ENCODE measurements at places on chromosomes 1 and 21. TPM values are rescaled to one million over a fixed set of nuclear protein-coding genes. Genes with fewer than 3 reads are reported as not detected.

The INSRR gene
- not detected for total RNA-seq

The PIGR gene
- 0.03 TPM for total RNA-seq

The HTR6 gene
- 0.15 TPM for total RNA-seq

The SELP gene
- not detected for total RNA-seq

The KCNA10 gene
- not detected for total RNA-seq

The CYP4A22 gene
- total RNA-seq: not detected

The RAB25 gene
- not detected for total RNA-seq

The KLHDC9 gene
- total RNA-seq: not detected

The PLA2G2D gene
- not detected for total RNA-seq

The SLC44A3 gene
- total RNA-seq: not detected

The GJC2 gene
- 3.3 TPM for total RNA-seq

The TMEM53 gene
- 13.7 TPM for total RNA-seq

The PRDM16 gene
- total RNA-seq: not detected

The ADGRL4 gene
- total RNA-seq: 5.2 TPM

The PAQR6 gene
- 20.0 TPM for total RNA-seq

The VTCN1 gene
- 0.19 TPM for total RNA-seq

The CNR2 gene
- total RNA-seq: not detected

The LCE1D gene
- total RNA-seq: not detected

The FMO3 gene
- not detected for total RNA-seq

The IGSF9 gene
- 0.49 TPM for total RNA-seq

Measured in A375 (cell line).